ENCODE measurements at places on chromosomes 11 and 22. TPM values are rescaled to one million over a fixed set of nuclear protein-coding genes. Genes with fewer than 3 reads are reported as not detected.

Gene FSHB
- not detected for total RNA-seq

Gene CLP1
- 12.6 TPM for total RNA-seq

Gene GAL3ST3
- total RNA-seq: not detected

Gene LRRC10B
- total RNA-seq: not detected

Gene POTEH
- not detected for total RNA-seq

Gene SMTNL1
- not detected for total RNA-seq

Gene PANX3
- not detected for total RNA-seq

Gene CRYBB3
- total RNA-seq: not detected

Gene CXCR5
- not detected for total RNA-seq

Gene SCUBE1
- 0.14 TPM for total RNA-seq

Gene RELA
- total RNA-seq: 49.7 TPM

Gene FGF3
- not detected for total RNA-seq
